ENCODE measurements at places on chromosomes 2 and 18.

GRCh38 chr2:171521361-171522051, 768 bp upstream of the CYBRD1 start:
- no peak for DNase-seq

DNA sequence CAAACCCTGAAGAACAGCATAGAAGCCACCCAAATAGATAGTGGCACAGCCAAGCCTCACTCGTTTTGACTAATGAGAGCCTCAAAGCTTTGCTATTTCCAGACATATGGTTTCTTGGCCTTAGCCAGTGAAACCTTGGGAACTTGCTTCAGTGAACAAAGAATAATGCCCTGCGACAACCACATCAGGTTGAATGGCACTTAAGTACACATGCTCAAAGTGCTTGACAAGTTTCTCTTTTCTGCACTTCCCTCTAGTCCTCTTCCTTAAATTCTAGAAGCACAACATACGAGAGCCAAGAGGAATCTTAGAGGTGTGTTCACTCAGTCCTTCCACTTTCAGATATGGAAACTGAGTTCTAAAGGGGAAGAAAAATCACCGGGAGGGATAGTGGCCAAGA, 258.3 kb downstream of the HAUS1 start:
- DNase-seq: no peak

DNA sequence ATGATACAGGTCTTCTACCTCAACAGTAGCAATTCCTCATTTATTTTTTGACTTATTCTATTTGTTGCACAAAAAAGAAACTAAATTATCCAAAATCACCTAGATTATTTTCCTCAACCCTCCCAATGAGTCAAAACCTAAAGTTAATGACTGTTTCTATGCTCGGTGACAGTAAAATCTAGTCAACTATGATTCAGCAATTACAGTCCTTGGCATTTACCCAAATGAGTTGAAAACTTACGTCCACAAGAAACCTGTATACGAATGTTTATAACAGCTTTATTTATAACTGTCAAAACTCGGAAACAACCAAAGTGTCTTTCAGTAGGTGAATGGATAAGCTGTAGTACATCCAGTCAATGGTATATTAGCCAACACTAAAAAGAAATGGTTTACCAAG, 439.3 kb downstream of the CBLN2 start:
- no peak for DNase-seq

DNA sequence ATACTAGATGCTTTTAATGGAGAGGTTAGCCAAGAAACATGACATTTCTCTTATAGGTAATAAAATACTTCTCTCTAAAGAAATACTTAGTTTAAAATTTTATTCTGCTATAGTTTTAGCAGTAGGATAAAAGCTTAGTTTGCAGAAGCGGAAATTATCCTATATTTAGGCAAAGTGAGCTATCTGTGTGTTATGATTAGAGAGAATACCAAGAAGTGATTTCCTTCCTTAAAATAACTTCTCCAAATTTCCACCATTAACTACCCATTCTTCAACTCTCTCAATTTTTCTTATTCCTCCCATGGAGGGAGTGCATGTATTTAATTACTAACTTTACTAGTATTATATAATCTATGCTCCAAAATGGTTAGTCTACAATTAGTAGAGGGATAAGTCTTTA, 15.8 kb upstream of the IL1RL1 start:
- no peak for DNase-seq

GRCh38 chr2:164873210-164873908, 31.7 kb upstream of the COBLL1 start:
- DNase-seq: no peak

- no peak for DNase-seq
Measured at GRCh38 chr2:127011796-127012195, 95.2 kb downstream of the BIN1 start.

DNA sequence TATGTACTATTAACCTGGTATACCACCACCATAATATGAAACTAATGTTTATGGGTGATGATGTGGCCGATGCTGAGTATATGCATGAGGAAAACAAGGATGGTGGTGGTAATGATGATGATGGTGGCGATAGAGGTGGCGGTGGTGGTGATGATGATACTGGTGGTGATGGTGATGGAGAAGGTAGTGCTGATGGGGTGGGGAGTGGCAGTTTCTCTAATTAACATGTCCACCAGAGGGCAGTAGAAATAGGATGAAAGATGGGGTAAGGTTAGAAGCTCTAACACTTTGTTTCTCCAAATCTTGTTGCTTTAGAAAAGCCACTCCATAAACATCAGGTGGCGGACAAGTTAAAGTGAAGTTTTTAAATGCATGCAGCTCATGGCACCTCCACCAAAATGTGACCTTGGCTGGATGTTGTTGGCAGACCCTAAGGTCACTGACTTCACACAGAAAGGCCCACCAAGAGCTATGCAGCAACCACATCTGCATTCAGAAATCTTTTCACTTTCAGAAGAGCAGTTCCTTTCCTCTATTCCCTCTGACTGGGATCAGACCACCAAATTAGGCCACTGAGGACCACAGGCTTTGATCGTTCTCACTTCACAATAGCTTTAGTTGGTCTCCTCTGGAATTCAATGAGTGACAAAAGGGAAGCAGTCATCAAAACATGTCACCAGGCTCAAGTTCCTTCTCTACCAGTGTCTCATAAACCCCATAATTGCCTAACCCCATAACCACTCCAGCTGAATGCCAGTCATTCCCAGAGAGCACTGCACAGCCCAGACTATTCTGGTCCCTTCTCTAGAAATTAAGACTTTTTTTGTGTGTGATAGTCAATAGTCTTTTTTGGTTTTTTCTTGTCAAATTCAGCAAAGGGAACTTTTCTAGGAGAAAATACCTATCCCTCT, 7.5 kb upstream of the BCL11A start:
- DNase-seq: no peak

GRCh38 chr2:8729939-8730338, 48.1 kb downstream of the ID2 start:
- no peak for DNase-seq

- no peak for DNase-seq
Measured at GRCh38 chr18:79631761-79632446, 47.7 kb upstream of the CTDP1 start.

GRCh38 chr18:46705521-46705920, 48.5 kb upstream of the LOXHD1 start:
- DNase-seq: no peak

DNA sequence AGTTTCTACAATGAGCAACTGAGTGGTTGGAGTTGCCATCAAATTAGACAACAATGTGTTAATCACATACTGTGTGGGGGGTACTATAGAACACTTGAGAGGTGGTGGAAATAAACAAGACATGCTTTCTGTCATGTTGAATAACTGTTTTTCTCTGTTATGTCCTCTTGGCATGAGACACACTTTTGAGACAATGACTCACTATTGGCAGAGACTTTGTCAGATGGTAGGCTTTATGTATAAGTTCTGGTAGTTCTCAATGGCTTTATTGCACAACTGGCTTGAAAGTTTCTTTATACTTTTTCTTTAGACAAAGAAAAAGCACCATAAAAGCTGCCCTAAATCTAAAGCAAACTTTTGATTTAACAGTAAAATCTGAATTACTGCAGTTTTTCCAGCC, 578.7 kb downstream of the ADCYAP1 start:
- no peak for DNase-seq

DNA sequence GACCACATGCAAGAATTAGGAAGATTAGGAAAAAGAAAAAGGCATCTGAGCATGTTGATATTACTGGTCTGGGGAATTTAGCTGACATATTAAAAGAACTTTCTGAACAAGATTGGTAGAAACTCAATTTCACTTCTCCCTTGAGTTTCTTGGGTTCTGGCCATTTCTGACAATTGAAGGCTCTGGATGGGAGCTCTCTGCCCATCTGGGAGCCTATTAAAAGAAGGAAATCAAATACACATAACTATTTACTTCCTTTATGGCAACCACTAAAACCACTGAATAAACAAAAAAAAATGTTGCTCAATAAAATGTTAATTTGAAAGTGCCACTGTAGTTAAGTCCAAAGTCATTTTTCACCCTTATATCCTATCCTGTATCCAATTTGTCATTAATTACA, 216.8 kb upstream of the HNMT start:
- DNase-seq: no peak

DNA sequence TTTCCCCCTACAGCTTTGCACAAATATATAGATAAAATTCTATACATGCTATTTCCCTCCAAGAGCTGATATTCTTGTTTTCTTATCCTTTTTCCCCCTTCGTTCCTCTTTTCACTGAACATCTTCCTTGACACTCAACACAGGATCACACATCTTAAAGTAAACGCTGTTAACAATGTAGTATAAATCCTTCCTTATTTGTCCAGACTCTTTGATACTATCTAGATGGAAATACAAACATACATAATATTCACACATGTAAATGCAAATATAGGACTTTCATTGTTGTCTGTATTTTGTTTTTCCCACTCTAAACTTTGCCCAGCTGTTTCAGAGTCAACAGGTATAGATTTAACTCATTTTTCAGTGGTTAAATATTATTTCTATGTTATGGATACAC, 3.0 kb upstream of the TACR1 start:
- no peak for DNase-seq

- DNase-seq: no peak
Measured at GRCh38 chr18:23099621-23100020, 35.7 kb upstream of the CABLES1 start.

DNA sequence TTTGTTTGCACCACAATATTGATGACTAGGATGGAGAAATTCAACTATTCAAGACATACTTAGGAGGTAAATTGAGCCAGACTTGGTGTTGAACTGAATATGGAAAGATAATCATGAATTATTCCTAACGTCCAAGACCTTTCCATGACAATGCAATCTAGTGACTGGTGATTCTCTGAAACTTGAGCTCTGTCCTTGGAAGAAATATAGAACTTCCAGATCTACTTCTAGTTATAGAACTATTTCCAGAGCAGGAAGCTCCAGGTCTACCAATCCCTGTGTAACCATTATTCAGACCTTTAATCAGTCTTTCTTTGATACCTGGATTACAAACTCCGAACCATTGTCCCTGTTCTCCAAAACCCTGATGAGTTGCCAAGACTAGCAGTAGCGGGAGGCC, 272.6 kb upstream of the SLC14A2 start:
- DNase-seq: no peak

DNA sequence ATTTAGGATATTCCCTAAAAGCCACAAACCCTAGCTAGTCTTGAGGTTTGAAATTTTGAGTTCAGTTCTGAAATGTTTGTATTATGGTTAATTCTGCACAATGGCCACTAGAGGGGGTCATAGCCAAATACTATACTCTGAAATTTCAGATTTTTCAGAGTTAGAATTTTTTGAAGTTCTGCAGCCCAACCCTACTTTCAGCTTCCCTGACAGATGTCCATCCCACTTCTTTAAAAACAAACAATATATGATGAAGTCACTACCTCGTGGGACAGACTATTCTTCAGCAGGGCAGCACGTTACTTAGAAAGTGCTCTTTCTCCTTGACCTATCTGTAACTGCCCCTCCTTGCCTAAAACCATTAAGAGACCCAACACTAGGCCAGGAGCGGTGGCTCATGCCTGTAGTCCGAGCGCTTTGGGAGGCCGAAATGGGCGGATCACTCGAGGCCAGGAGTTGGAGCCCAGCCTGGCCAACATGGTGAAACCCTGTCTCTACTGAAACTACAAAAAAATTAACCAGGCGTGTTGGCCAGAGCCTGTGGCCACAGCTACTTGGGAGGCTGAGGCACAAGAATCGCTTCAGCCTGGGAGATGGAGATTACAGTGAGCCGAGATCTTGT, 48.2 kb upstream of the PAPOLG start:
- no peak for DNase-seq

DNA sequence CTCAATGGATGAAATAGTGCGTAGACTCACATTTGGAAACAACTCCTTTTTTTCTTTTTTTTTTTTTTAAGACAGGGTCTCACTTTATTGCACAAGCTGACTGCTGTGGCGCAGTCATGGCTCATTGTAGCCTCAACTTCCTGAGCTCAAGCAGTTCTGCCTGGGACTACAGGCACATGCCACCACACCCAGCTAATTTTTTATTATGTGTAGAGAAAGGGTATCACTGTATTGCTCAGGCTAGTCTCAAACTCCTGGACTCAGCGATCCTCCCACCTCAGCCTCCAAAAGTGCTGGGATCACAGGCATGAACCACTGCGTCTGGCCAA, 17.4 kb downstream of the HAT1 start:
- DNase-seq: no peak

- no peak for DNase-seq
Measured at GRCh38 chr2:54411801-54412354, 44.2 kb upstream of the SPTBN1 start.

DNA sequence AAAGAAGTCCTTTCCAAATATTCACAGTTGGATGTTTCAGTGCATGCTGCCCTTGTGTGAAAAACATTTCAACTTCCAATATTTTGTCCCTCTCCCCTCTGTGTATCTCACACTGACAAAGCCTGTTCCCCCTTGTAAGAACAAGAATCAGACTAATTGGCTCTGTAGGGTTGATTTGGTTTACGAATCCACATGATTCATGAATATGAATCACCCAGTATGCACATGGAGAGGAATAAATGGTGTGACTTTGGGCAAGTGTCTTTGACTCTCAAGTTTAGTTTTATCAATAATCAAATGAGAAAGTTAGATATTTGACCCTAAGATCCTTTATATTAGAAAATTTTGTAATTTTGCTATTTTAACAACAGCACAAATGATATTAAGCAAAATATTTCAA, 9.3 kb upstream of the CDH20 start:
- no peak for DNase-seq

DNA sequence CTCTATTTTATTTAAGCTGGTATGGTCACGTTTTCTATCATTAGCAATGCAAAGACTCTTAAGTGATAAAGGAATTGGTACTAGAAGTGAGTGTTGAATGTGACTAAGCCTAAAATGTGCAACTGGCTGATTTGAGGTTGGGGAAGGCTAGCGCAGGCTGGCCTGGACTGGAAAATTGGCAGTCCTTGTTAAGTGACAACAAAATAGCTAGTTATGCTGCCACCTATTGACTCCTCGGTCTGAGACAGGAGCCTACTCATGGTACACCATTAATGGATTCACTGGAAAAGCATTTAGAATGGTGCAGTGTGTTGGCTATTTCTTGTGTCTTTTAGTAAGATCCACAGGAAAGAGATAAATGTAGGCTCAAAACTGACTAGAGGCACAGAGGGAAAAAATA, 5.7 kb upstream of the WIPF1 start:
- DNase-seq: no peak

DNA sequence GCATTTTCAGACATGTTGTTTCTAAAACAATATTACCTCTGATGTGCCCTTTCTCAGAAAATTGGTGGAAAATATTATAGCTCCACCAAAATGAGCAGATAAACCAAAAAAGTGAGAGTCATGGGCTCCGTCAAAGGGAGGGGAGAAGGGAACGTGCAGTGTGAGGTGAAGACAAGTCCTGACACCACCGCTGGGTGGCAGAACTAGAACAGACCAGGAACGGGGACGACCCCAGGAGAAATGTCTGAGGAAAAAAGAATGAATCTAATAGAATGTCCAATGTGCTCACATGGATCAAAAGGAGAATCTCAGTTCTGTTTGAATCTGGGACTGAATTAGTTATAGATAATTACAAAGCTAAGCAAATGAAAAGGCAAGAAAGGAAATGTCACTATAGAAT, 22.6 kb upstream of the BCL2 start:
- DNase-seq: peak; percentile 10

- DNase-seq: no peak
Measured at GRCh38 chr18:80166240-80166639, 57.2 kb downstream of the ADNP2 start.

- DNase-seq: no peak
Measured at GRCh38 chr2:84878896-84879583, 1.8 kb downstream of the TRABD2A start.

- DNase-seq: no peak
Measured at GRCh38 chr2:154032220-154032619, 160.5 kb downstream of the GALNT13 start.

- DNase-seq: no peak
Measured at GRCh38 chr2:71078624-71079023, 10.2 kb downstream of the NAGK start.

Measured in hypothalamus (tissue), 51 donors.